ENCODE measurements at places on chromosomes 2 and 18.

DNA sequence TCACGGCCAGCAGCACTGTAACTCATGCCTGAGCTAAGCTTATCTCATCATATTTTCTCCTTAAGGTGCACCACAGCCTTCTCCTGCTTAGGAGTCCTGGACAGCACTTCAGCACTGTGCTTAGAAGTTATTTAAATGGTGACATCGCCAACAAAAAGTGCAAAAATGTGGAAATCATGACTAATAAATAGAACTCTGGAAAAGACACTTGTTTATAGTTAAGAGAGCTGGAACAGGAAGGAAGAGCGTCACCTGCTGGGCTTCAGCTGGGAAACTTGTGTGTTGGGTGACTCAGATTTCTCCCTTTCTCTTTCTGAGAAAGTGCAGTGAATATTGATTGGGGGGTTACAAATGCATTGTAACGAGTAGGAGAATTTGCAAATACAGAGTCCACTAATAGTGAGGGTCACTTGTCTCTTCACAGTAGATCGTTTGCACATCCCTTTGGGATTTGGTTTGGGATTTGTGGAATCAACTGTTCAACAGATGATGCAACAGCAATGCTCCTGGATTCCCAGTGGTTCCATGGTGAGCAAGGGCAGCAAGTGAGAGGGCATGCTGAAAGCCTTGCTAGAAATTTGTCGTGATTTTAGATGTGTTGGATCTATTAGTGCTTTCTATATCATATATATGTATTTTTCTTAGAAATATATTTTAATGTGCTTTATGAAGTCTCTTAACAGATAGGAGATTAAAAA, 84.2 kb downstream of the DOK6 start:
- DNase-seq: no peak

DNA sequence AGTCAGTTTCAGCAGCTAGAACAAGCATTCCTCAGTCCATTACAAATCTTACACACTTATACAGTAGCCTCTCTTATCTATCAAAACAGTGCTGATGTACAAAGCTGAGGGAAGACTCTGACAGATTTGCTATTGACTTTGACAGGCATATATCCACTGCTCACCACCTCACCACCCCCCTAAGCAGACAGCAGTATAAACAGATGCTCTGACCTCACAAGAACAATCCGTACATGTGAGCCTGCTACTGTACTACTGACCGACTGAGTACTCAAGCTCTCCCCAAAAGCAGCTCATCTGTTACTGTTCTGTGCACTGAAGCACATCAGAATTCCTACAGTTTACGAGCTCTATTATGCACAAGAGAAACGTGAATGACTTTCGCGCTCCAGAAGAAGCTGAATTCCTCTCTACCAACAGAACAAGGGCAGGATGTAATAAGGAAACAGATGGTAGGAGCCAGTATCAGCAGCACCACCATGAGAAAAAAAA, 95.6 kb upstream of the PDE1A start:
- no peak for DNase-seq

DNA sequence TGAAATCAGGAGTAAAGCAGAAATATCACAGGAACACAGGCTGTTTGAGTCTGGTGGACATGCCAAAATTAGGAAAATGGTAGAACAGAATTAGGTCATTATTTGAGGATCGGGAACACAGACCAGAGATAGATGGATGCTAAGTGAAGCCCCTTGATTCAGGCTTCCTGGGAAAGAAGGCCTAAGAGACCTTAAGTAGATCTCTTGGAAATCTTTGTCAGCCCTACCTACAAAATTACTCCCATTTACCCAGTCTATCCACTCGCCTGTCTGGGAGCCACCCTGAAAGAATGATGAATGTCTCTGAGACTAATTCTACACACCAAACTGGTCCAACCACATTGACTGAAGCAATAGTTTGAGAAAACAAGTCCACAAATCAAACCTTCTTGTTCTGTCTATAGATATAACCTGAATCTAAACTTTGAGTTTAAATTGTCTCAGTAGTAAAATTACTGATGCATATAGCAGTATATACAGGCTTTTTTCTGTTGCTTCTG, 36.6 kb upstream of the TANK start:
- peak; percentile 52 for DNase-seq

GRCh38 chr18:78368726-78369125, 610.9 kb upstream of the SALL3 start:
- DNase-seq: peak; percentile 28

DNA sequence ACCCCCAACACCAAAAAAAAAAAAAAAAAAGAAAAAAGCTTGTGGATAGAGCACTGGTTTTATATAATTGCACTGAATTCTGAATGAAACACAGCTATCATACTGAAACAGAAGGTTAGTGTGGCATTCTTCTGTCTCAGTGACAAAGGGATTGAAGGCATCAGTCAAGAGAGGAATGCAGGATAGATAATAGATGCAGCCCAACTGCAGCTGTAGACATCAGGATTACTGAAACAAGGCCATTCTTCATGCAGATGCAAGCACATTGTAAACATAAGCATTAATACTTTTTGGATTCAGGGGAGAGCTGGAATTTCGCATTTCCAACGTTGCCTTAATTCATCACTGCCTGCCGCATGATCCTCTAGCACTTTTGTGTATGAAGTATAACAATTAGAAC, 897.4 kb upstream of the KLHL29 start:
- no peak for DNase-seq

- DNase-seq: no peak
Observed at GRCh38 chr2:167052825-167053224, 164.5 kb downstream of the XIRP2 start.

DNA sequence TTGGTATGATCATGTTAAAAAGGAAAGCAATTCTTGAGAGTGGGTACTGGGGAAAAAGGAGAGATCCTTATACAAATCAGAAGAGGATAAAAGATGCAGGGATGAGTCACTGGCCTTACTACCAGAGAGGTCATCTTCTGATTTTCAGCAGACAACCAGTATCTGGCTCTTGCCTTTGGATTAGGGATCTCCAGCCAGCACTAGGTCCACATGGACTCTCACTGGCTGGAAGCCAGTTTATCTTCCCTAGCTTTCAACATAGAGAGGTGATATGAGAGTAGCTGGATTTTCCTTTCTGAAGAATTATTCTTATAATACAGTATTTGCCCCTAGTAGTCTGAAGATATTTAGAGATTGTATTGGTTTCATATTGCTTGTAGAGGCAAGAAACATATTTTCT, 30.2 kb downstream of the CERKL start:
- DNase-seq: no peak

DNA sequence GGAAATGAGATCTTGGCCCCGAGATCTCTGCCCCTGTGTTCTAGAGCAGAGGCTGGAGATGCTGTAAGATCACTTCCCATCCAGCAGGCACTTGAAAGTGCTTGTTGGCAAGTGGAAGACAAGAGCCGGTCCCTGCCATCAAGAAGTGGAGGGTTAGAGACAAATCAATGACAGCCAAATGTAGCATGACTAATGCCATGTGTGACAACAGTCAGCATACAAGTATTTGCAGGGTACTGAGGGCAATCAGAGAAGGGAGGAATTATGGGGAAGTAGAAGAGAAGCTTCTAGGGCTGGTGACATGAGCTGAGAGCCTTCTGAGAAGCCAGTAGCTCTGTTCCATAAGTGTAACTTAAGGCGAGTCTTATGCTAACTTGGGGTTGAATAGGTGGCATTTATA, 58.6 kb downstream of the TMEM17 start:
- no peak for DNase-seq

DNA sequence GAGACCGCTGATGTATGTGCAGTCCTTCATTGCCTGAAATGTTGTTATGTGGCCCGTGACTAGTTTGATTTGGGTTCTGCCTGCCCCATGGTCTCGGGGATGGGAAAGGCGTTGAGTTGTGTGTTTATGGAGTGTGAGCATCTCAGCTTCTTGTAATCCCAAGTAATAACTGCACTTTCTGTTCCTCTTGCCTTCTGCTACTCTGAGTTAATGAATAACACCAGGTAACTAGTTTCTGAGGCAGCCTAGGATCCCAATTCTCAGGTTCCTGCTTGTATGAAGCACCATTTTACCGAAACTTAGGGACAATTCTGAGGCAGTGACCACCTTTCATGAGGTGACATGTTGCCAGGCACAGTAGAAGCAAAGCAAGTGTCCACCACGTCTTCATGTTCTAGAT, 170.0 kb downstream of the ALK start:
- DNase-seq: no peak

- no peak for DNase-seq
Observed at GRCh38 chr18:58850786-58851469, 13.7 kb upstream of the ZNF532 start.

GRCh38 chr2:120864981-120865380, 129.3 kb downstream of the GLI2 start:
- DNase-seq: no peak

DNA sequence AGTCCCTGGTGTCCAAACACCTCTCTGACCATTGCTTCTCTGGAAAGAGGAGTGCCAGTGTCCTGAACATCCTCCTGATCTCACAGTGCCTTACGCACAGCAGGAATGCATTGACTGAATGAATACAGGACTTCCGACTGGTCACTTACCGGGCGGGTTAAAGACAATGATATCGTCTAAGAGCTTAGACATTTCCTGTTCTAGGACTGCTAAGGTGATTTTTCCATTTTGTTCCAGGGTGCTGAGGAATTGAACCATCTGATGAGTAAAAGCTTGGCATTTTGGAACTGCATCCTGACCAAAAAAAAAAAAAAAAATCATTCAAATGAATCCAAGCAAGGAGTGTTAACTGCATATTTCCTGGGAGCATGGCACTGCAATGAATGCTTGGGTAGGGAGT, 40.0 kb downstream of the SIGLEC15 start:
- no peak for DNase-seq

DNA sequence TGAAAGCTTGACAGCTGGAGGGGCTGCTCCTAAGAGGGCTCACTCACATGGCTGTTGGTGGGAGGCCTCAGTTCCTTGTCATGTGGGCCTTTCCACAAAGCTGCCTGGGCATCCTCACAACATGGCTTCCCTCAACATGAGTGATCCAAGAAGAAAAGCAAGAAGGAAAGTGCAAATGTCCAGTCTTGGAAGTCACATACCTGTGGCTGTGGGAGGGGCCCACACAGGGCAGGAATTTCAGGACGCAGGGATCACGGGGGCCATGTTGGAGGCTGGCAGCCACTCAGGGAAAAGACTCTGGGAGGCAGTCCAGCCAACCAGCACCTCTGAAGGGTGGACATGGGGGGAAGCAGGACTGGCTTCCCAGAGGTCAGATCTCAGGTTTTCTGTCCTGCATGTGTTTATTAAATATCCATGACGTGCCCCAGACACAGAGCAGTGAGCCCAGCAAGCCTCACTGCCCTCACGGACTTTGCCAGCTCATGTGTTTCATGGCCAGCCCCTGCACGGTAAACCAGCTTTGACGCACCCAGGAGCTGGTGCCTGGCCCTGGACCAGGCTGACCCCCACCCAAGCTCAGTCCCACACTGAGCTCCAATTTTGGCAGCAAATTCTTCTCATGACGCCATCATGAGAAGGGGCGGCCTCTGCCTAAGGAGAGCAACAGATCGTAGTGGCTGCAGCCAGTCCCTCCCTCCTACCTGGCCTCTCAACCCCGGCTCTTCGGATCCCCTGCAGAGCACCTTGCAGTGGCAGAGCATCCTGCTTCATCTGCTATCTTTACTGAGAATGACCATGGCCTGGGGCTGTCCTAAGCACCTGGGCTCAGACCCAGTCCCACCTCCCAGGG, 34.7 kb upstream of the GPR17 start:
- DNase-seq: no peak

GRCh38 chr2:190535121-190535439, 558 bp upstream of the NEMP2 start:
- DNase-seq: no peak

DNA sequence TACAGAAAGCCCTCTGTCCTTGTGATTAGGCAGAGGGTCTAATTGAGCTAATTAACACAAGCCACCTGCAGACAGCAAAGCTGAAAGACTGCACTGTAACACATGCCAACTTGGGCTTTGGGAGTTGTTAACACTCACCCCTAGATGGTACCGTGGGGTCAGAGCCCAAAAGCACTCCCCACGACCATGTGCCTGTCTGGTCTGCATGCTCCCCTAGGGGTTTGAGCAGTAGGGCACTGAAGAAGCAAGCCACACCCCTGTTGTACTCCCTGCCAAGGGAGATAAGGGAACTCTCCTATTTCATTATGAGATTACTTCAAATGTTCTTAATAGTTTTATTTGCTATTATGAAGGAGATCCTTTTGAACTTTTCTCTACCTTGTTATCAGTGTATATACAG, 560.1 kb upstream of the FSHR start:
- DNase-seq: no peak

DNA sequence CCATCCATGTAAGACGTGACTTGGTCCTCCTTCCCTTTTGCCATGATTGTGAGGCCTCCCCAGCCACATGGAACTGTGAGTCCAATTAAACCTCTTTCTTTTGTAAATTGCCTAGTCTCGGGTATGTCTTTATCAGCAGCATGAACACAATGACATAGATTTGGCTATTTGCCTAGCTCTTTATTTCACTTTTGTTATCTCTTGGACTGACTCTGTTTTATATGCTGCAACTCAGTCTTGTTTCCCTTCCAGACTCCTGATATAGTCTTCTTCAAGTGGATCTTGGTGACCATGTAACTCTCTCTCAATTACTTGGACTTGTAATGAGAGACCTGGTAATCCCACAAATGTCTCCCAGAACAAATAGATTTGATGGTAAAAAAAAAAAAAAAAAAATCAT, 627.6 kb downstream of the CCDC85A start:
- no peak for DNase-seq

DNA sequence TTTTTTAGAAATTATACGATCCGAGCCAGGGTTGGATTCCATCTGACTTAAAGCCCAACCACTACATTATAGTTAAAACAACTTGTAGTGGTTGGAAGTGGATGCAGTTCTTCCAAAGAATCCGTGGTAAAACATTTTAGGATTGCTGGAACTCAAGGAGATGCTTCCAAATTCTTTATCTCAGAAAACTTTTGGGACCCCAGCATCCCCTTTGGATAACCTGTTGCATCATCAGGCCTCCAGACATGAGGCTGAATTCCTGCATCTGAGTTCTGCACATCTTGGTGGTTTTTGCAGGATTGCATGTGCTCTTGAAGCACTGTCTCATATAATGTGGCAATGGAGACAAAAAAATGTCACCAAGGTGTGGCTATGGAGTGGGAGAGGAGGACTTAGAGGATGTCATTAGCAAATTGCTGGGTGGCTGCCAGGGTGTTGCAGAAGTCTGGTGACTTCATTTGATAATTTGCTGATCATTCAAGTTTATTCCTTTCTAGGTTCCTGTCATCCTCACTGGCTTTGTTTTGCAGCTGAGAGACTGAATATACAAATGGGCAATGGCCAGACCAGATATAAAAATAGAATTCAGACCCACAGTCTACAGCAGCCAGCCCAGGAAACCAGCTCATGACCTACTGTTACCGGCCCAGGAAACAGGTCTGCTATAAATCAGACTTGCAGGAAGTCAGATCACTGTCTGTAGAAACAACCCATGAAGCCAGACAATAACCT, 207.7 kb downstream of the BCL2 start:
- DNase-seq: no peak

Data from activated CD4-positive, alpha-beta T cell treated with anti-CD3 and anti-CD28 coated beads, Interleukin-2, amount 10 ng/mL, durations not matched to agents 24 days and 14 days (primary cell).